ENCODE measurements at places on chromosomes 13 and 19.

GRCh38 chr19:29687244-29687896, 22.1 kb downstream of the PLEKHF1 start:
- peak; percentile 99 for DNase-seq

DNA sequence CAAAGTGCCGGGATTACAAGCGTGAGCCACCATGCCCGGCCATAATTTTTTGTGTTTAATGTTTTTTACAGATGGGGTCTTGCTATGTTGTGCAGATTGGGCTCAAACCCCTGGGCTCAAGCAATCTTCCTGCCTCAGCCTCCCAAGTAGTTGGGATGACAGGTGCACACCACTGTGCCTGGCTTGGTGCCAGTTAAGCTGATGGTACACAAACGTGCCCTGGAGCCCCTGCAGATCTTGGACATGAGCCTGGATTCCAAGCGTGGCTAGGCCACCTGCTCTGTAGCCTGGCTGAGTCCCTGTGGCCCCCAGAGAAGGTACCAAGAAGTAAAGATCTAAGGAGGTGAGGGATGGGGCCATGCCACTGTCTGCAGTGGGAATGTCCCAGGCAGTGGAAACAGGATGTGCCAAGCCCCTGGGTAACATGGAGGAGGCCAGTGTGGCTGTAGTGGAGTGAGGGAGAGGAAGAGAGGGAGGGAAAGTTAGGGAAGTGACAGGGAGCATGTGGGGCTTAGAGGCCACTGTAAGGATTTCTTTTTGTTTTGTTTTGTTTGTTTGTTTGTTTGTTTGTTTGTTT, 7.0 kb downstream of the PRODH2 start:
- DNase-seq, result no peak

DNA sequence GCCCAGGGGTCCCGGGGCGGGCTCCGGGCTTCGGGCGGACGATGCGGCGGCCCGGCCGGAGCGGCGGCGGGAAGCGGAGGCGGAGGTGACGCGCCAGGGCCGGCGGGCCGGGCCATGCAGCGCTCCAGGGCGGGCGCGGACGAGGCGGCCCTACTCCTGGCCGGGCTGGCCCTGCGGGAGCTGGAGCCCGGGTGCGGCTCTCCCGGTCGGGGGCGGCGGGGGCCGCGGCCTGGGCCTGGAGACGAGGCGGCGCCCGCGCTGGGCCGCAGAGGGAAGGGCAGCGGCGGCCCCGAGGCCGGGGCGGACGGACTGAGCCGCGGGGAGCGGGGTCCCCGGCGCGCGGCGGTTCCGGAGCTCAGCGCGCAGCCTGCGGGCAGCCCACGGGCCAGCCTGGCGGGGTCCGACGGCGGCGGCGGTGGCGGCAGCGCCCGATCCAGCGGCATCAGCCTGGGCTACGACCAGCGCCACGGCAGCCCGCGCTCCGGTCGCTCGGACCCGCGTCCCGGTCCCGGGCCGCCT, 362 bp downstream of the WTIP start:
- DNase-seq, result peak; percentile 56

DNA sequence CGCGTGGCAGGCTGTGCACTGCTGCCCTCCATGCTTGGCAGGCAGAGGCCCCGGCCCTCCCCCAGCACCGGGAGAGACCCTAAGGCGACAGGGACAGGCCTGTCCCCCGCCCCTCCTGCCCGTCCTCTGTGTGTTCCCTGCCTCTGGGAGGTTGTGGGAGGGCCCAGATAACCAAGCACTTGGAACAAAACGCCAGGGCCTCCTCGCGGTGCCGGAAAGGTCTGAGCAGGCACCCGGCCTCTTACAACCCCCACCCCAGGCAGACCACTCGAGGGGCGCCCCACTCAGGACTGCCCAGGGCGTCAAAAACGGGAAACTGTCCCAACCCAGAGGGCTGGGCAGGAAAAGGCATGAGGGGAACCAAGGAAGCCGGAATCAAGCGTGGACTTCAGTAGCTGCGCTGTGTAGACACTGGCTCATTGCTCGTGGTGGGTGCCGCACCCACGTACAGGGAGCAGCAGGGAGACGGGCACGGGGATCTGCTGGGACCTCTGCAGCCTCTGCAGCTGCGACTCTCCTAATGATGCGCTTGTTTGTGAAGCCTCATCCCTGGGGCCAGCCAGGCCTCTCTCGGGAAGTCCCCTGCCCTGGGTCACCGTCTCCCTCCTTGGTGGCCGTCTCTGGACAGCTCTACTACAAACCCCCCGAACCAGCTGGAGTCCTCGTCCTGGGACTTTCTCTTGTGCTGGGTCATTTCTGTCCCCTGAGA, 20.0 kb downstream of the GNA11 start:
- DNase-seq, result no peak

Data from fibroblast of the aortic adventitia (primary cell).